Melanocyte of skin (primary cell): ENCODE measurements at places on chromosomes 7 and 10. TPM values are rescaled to one million over a fixed set of nuclear protein-coding genes. Genes with fewer than 3 reads are reported as not detected.

The BAG3 gene
- 13.1 and 13.4 TPM in 2 replicates for total RNA-seq

The LBX1 gene
- not detected in 2 replicates for total RNA-seq

The PNLIPRP2 gene
- not detected in 2 replicates for total RNA-seq

The UNCX gene
- total RNA-seq, result not detected in 2 replicates

The ATOH7 gene
- total RNA-seq, result 0.36 TPM in 1 of 2 replicates, not detected in the other

The FBXL13 gene
- 1.1 and 1.4 TPM in 2 replicates for total RNA-seq

The ICA1 gene
- 4.7 and 7.9 TPM in 2 replicates for total RNA-seq

The ZYX gene
- total RNA-seq, result 10.7 and 19.6 TPM in 2 replicates

The AEBP1 gene
- total RNA-seq, result 33.0 and 75.2 TPM in 2 replicates

The ARPC1B gene
- 549 and 646 TPM in 2 replicates for total RNA-seq

The SFRP5 gene
- not detected in 2 replicates for total RNA-seq

The GNA12 gene
- total RNA-seq, result 25.0 and 26.5 TPM in 2 replicates

The PRSS1 gene
- not detected in 2 replicates for total RNA-seq

The PPP1R17 gene
- not detected in 2 replicates for total RNA-seq

The TFPI2 gene
- 3.4 and 7.3 TPM in 2 replicates for total RNA-seq

The FZD8 gene
- total RNA-seq, result 1.0 and 2.9 TPM in 2 replicates
